SW 1271 (cell line): ENCODE measurements at places on chromosomes 7 and 10.

- no peak for DNase-seq
These were observed 71.7 kb downstream of the TAF3 start for GRCh38 chr10:7889947-7890542.

DNA sequence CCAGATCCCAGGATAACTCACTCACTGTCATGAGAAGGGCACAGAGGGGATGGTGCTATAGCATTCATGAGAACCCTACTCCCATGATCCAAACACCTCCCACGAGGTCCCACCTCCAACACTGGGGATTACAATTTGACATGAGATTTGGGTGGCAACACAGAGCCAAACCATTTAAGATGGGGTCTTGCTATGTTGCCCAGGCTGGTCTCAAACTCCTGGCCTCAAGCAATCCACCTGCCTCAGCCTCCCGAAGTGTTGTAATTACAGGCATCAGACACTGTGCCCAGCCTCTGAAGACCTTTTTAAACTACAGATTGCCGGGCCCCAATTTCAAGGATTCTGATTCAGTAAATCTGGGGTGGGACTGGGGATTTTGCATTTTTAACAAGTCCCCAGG lies 98.5 kb downstream of the BAMBI start:
- DNase-seq, result no peak

DNA sequence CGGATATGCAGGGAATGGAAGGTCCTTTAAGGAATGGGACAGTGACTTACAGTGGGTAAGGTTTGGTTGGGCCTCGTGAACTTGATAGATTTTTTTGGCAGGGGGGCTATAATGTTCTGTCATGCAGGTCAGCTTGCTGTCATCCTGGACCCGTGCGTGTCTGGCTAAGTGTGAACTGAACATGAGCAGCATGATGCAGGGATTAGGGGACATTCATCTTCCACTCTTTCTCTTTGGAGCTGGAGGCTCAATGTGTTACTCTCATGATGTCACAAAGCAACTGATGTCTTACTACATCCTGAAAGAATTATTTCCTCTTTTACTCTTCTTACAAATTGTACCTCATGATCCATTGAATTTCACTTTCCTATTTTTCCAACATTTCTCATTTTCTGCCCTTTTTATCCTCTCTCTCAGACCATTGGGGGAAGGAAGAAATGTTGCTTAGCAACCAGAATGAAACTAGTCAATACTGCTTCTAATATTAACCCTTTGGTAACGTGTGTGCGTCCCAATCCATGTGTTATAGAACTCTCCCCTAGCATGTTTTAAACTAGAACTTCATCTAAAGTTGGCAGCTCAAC lies 549.1 kb downstream of the LRMDA start:
- no peak for DNase-seq

DNA sequence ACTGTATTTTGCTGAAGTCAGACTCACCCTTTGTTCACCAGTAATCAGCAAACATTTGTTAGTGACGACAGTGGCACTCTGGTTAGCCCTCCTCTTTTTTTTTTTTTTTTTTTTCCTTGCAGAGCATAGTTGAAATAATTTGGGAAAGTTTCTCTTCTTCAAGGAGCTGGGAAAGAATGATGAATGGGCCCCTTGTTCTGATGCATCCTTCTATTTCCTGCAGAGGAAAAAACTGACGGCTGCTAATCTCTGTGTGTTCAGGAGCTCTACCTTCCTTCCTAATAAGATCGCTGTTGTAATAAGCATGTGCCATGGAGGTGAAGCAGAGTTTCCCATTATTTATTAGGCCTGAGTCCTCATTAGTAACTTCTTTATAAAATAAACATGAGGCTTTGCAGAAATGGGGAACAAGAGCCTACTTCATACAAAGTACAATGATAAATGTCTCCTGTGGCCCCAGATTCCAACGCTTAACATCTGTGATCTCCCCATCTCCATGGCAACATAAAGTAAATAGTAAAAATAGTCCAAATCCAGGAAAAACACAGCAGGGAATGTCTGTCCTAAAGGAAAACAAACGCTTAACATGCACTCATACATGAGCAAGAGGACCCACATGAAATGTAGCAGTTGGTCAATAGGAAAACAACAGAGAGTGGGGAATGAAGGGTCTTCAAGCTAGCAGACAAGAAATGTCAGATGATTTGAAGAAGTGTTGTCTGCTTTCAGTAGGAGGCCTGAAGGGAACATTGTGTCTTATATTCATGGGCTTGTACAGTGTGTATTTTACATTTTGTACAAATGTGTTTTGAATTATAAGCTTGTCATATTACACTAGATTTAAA lies 59.1 kb upstream of the CALD1 start:
- DNase-seq, result no peak

- no peak for DNase-seq
These were observed 59.2 kb downstream of the WIPF3 start for GRCh38 chr7:29865526-29865925.
